ENCODE measurements at places on chromosomes 12 and 14. TPM values are rescaled to one million over a fixed set of nuclear protein-coding genes. Genes with fewer than 3 reads are reported as not detected.

DNA sequence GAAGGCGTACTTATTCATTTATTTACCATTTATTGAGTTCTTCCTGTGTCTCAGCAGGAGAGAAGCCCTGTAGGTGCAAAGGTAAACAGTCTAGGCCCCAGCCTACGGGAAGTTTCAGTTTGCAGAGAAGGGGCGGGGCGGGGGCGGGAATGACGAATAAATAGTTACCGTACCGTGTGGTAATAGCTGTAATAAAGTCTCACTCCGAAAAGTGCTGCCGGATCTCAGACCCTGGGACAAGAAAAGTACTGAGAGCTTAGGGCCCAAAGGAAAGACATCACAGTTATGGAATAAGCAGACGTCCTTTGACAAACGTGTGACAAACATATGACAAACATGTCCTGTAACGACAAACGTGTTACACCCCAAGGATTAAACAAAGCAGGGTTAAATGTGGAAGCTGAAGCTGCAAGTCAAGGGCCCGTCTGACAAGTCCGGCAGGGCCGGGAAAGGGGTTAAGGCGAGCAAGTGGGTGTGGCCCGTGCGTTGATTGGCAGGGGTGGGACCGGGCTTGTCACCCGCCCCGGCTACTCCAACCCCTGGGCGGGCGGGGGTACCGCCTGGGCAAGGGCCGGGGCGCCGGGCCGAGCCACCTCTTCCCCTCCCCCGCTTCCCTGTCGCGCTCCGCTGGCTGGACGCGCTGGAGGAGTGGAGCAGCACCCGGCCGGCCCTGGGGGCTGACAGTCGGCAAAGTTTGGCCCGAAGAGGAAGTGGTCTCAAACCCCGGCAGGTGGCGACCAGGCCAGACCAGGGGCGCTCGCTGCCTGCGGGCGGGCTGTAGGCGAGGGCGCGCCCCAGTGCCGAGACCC, at the start of gene LRP10:
LRP10 (plus strand) TSS at position 517 of the 809 bp plus-strand sequence. CDS start 564 bp downstream, outside the sequence.
- peaks cover 31% of the 10 kb centered on the region for H3K36me3 ChIP-seq
- H3K27me3 ChIP-seq, result no peaks in the 10 kb centered on the region
- H3K4me1 ChIP-seq, result peaks cover 12% of the 10 kb centered on the region

GRCh38 chr12:26014085-26014484, 55.6 kb downstream of the RASSF8 start:
- H3K27ac ChIP-seq, result no peak overlapping the region
- no peaks in the 10 kb centered on the region for H3K4me1 ChIP-seq
- no peaks in the 10 kb centered on the region for H3K27me3 ChIP-seq
- H3K36me3 ChIP-seq, result no peaks in the 10 kb centered on the region
- H3K4me3 ChIP-seq, result no peak overlapping the region

- H3K4me3 ChIP-seq, result no peak overlapping the region
- H3K27ac ChIP-seq, result peak overlapping the region; percentile 35
- no peaks in the 10 kb centered on the region for H3K36me3 ChIP-seq
- H3K27me3 ChIP-seq, result no peaks in the 10 kb centered on the region
These were observed 69.4 kb downstream of the IRF2BPL start for GRCh38 chr14:76958980-76959710.

- H3K27ac ChIP-seq, result no peak overlapping the region
- H3K4me1 ChIP-seq, result no peaks in the 10 kb centered on the region
- no peaks in the 10 kb centered on the region for H3K36me3 ChIP-seq
- H3K27me3 ChIP-seq, result no peaks in the 10 kb centered on the region
These were observed 469.5 kb downstream of the VRK1 start for GRCh38 chr14:97266653-97267052.

TMEM119 gene
- 0.13 TPM for total RNA-seq

PELI2 gene
- 12.7 TPM for total RNA-seq

DPY19L2 gene
- total RNA-seq, result 1.5 TPM
